Neuronal stem cell (in vitro differentiated cells): ENCODE measurements at places on chromosomes 16 and 17.

- no peak for DNase-seq
These were observed 59.3 kb upstream of the CDH11 start for GRCh38 chr16:65181071-65181561.

DNA sequence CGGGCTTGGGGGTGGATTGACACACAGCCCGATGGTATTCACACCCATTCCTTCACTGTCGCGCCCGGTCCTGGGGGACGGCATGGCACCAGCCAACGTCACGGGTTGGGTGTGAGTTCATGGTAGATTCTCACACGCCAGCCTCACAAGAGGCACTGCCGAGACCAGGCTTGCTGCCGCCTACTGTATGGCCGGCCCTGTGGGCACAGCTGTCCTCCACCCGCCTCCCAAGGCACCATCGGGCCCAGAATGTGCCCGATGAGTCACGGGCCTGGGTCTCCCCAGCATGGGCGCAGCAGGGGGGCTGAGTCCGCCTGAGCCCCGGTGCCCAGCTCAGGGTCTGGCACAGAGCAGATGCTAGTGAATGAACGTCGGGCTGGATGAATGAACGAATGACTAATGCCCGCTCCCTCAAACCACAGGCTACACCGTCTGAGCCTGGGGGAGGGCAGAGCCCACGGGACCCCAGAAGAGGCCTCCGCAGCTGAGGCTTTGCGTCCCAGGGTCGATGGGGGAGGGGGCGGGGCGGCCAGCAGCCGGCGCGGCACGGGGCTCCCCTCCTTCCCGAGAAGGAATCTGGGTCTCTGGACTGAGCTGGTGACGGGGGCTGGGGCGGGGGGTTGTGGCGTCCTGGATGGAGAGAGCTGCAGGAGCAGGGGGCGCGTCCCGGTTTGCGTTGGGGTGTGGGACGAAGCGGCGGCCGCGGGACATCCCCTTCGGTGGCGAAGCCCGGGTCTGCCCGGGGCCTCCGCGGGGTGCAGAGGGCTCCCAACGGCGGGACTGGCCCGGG, 829 bp downstream of the PITPNM3 start:
- DNase-seq: peak; percentile 35

DNA sequence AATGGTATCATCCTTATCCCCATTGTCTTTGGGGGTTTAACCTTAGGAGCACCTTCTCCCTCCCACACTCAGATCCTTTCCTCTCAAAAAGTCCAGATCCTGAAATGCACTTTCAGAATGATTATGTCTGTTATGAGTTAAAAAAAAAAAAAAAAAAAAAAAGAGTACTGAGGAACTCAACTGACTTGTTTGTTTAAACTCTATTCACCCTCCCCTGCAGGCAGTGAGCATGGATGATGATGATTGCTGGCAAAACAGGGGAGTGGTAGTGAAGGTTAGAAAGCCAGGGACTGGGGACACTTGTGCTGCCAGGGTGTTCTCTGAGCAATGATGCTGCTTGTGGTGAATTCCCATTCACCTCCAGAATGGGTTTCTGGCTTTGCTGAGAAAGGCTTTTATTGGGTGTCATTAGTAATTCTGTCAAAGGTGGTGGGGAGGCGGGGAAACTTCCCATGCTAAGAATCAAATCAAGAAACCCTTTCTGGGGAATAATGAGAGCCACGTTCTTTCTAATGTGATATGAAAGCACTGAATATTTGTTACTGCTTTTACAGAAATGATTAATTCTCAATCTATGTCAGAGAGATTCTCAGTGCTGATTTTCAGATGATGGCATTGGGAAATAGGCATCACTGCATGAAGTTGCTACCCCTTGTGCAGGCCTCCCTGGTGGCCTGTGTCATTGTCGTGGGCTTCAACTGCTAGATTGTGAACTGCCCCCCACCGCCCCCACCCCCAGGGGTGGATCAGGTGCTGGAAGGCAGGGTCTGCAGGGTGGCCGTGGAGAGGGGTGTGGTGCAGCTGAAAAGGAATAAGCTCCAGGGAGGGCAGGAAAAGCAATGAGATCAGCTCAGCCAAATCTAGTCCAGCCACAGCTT, 14.1 kb downstream of the CCL4 start:
- no peak for DNase-seq

DNA sequence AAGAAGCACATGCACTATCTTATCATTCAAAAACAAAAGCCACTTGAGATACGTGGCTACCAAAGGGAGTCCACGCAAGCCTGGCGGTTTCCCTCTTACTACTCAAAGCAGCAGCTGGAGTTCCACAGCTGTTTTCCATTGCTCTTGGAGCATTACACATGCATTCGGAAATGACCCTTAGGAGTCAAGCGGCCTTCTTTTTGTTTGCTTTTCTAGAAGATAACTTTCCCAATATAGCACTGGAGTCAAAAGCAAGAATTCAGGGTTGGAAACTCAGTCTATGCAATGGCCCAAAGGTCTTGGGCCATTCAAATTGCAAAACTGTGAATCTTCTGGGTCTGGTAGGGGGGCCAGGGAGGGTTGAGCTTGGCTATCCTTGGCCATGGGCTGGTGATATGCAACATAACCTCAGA, 97.8 kb upstream of the MAF start:
- DNase-seq: no peak

- DNase-seq: no peak
These were observed 3.8 kb downstream of the SMG6 start for GRCh38 chr17:2299756-2300155.

- DNase-seq: no peak
These were observed 11.8 kb upstream of the SULT1A1 start for GRCh38 chr16:28621481-28622155.

DNA sequence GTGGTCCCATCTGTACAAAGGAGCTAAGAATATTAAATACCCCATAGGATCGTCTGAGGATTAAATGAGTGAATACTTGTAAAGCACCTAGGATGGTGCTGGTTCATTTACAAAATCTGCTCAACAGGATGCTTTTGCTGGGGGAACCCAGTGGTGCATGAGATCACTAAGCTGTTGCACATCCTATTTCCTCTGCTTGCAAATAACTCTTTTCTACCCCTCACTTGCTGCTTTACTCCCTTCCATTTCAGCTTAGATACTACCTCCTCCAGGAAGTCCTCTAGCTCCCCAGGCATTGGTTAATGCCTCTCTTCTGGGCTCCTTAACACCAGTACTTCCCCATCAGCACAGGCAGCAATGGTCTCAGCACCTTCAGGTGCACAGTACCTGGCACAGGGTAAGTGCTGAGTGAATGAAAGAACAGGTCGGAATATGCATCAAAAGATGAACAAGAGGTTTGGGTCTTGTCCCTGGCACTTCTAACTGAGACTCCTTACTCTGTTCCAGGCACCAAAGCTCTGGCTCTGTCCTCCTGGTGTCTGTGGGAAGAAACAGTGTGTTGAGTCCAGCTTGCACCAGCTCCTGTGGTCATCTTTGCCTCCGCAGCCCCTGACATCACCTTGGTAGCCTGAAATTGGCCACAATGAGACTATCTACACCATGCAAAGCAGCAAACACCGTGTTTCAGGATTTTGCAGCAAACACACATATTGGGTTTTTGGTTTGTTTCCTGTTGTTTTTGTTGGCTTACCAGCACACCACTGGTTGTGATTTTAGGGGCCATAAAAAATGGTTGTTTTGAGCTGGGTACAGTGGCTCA, 24.1 kb upstream of the IL21R start:
- no peak for DNase-seq

- DNase-seq: no peak
These were observed 42.8 kb upstream of the GSE1 start for GRCh38 chr16:85570213-85570734.

DNA sequence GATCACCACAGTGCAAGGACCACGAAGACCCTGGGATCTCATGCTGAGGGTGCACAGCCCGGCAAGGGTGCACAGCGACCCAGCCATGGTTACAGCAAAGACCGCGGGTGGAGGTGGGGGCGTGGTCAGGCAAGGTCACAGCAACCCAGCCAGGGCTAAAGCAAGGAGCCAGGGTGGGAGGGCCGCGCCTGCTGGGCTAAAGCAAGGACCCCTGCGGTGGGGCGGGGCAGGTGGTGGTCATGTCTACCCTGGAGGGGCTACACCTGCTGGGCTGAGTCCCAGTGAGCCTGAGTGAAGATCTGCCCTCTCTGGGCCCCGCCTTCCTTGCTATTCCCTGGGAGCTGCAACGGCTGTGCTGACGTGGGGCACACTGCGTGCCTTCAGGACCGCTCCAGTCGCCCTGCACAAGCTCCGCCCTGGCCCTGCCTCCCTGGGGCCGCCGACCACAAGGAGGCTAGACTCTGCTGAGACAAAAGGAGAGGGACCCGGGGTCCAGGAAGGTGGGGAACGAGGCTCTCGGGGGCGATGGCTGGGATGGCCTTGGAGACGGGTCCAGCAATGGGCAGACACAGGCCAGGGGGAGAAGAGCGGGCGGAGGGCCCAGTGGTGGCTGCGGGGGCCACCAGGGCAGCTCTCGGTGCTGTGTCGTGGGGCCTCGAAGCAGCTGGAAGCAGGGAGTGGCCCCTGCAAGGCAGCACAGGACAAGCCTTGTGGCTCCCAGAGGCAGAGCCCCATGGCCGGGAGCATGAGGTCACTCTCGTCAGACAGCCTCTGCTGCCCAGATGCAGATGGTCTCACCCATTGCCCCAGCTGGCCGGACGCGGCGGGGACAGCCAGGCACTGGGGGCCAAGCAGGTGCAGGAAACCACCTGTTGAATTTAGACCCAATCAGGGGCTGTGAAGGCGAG, 52.8 kb downstream of the CBFA2T3 start:
- DNase-seq: no peak

- no peak for DNase-seq
These were observed 324.6 kb downstream of the C16orf95 start for GRCh38 chr16:86992587-86992986.

GRCh38 chr17:1050246-1050995, 53.5 kb downstream of the TIMM22 start:
- no peak for DNase-seq

GRCh38 chr17:34226011-34226743, 28.9 kb upstream of the CCL2 start:
- DNase-seq: no peak

- DNase-seq: no peak
These were observed 90.0 kb downstream of the ELAC2 start for GRCh38 chr17:12927541-12928425.

- no peak for DNase-seq
These were observed 27.0 kb downstream of the MRTFB start for GRCh38 chr16:14098081-14098480.
